ENCODE measurements at places on chromosomes 5 and 9.

DNA sequence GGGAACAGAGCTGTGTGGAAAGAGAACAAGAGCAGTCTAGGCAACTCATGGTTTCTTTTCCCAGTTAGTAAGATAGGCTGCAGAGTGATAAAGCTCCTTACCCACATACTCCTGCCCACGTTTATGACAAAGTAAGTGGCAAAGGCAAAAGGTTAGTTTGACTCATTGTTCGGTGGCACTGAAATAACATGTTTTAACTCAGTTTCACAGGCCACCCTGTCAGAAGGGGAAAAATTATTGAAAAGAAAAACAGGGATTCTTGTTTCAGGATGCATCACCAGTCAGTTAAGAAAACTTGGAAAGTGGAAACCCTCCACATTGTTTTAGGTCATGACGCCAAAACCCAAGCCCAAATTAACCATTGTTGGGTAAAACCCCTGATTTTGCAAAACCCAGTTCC lies 22.3 kb upstream of the DAB2 start:
- no peak overlapping the region for H3K27ac ChIP-seq
- H3K27me3 ChIP-seq: no peaks in the 10 kb centered on the region
- H3K36me3 ChIP-seq: no peaks in the 10 kb centered on the region
- DNase-seq: no peak

GRCh38 chr9:36091026-36091953 lies 45.2 kb upstream of the GLIPR2 start:
- H3K4me3 ChIP-seq: no peak overlapping the region
- H3K4me1 ChIP-seq: peaks cover 22% of the 10 kb centered on the region
- H3K36me3 ChIP-seq: peaks cover 6% of the 10 kb centered on the region
- H3K27me3 ChIP-seq: no peaks in the 10 kb centered on the region
- H3K27ac ChIP-seq: peak overlapping the region; percentile 41

- H3K4me3 ChIP-seq: no peak overlapping the region
- no peaks in the 10 kb centered on the region for H3K27me3 ChIP-seq
- H3K4me1 ChIP-seq: no peaks in the 10 kb centered on the region
- no peak for DNase-seq
- H3K27ac ChIP-seq: no peak overlapping the region
- no peaks in the 10 kb centered on the region for H3K36me3 ChIP-seq
Measured at GRCh38 chr9:33082128-33082527, 5.7 kb upstream of the SMU1 start.

DNA sequence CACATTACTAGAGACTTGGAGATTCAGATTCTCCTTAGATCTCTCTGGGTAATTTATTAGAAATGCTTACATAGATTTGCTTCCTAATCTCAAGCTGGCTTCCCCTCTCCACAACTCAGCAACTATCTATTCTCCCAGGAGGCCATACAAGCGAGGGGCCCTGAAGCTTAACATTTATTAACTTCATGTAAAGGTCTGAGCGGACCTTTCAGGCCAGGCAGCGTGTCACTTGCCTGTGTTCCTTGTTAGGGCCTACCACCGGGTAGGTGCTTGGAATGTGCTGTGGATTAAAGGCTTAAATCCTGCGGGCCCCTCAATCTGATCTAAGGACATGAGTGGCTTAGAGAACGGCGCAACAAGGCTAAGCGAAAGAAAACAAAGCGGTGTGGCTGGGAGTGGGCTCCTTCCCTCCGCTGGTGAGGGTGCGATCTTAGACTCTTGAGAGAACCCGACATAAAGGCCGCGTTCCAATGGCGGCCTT lies 712 bp upstream of the HSPA4 start:
- H3K27me3 ChIP-seq: no peaks in the 10 kb centered on the region
- H3K36me3 ChIP-seq: no peaks in the 10 kb centered on the region
- H3K4me1 ChIP-seq: peaks cover 24% of the 10 kb centered on the region
- DNase-seq: no peak

- H3K27me3 ChIP-seq: no peaks in the 10 kb centered on the region
- H3K4me3 ChIP-seq: no peak overlapping the region
- H3K36me3 ChIP-seq: peaks cover 3% of the 10 kb centered on the region
- DNase-seq: peak; percentile 78
Measured at GRCh38 chr5:123610665-123611405, 98.9 kb downstream of the CSNK1G3 start.

GRCh38 chr9:132622159-132622558 lies 39.8 kb downstream of the BARHL1 start:
- H3K4me1 ChIP-seq: peaks cover 2% of the 10 kb centered on the region
- no peak overlapping the region for H3K4me3 ChIP-seq
- no peak for DNase-seq
- 0 out of 2 replicates have a peak, but pooled peaks cover 15% of the 10 kb centered on the region for H3K36me3 ChIP-seq
- H3K27ac ChIP-seq: 0 out of 2 replicates have a peak overlapping the region, but pooled peaks have one; percentile 39

- H3K4me1 ChIP-seq: no peaks in the 10 kb centered on the region
- H3K27me3 ChIP-seq: no peaks in the 10 kb centered on the region
- no peaks in the 10 kb centered on the region for H3K36me3 ChIP-seq
- H3K27ac ChIP-seq: no peak overlapping the region
- H3K4me3 ChIP-seq: peak overlapping the region; percentile 66
Measured at GRCh38 chr9:19464764-19465585, 56.2 kb downstream of the ACER2 start.

DNA sequence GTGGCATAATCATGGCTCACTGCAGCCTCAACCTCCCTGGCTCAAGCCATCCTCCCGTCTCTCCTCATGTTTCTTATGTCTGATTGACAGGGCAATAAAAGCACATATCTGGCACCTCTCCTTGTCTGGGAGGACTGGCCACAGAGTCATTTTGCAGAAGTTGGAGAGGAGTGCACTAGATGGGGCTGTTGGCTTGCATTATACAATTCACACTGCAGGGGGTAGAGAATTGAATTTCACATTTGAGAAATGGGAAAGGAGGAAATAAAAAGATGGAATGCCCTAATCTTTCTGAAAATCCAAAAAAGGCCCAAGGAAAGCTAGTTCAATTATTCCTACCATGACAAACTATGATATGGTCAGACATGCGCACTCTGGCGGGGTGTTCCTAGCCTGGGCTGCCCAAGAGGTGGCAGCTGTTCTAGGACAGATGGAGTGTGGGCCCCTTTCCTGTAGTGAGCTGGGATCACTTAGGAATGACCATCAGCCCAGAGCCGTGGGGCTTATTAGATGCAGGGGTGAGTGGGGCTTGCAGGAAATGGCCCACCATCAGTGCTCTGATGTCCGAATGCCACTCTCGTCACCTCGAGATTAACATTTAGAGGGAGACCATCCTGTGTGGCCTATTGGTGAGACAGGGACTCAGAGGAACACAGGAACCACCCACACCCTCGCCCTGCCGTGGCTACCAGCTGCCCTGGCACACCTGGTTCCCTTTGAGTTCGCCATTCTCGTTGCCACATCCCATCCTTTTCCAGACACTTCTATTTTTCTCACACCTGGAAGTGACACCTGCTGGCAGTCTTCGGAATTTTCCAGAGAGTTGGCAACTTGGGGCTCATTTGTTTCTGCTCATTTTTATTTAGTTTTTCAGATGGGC lies 21.8 kb upstream of the ANKRD18A start:
- no peak overlapping the region for H3K4me3 ChIP-seq
- H3K36me3 ChIP-seq: no peaks in the 10 kb centered on the region
- DNase-seq: peak; percentile 81
- H3K27me3 ChIP-seq: no peaks in the 10 kb centered on the region
- no peak overlapping the region for H3K27ac ChIP-seq
- H3K4me1 ChIP-seq: peaks cover 9% of the 10 kb centered on the region

DNA sequence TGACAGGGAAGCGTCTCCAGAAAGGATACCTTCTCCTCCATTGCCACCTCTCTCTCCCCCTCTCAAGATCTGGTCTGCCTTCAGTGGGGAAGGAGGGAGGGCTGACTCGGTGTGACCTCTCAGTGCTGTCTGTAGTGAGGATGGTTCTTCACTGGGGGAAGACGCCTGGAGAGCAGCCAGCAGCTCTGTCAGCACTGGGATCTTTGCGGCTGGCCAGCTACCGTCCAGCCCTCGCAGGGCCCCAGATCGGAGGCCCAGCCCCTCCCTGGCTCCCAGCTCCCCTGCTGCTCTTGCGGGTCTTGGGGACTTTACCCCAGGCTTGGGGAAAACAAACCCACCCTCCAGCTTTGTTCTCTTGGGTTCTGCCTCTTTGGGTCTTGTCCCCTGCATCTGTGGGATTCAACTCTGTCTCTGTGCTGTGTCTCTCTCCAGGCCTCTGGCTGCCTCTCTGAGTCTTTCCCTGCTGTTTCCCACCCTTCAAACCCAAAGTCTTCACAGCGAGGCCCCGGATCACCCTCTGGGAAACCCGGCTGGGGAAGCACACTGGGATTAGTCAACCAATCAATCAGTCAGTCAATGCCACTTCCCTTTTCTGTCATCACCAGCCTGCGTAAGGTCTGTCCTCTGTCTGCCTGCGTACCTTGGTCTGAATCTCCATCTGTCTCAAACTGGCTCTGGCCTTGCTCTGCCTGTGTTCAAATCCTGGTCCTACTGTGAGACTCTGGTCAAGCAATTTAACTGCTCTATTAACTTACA lies 23.0 kb downstream of the FGF18 start:
- H3K4me1 ChIP-seq: peaks cover 19% of the 10 kb centered on the region
- H3K4me3 ChIP-seq: no peak overlapping the region
- no peaks in the 10 kb centered on the region for H3K36me3 ChIP-seq
- no peaks in the 10 kb centered on the region for H3K27me3 ChIP-seq
- no peak for DNase-seq
- H3K27ac ChIP-seq: no peak overlapping the region

GRCh38 chr5:127186657-127187056 lies 103.9 kb upstream of the MEGF10 start:
- H3K4me1 ChIP-seq: no peaks in the 10 kb centered on the region
- no peaks in the 10 kb centered on the region for H3K27me3 ChIP-seq
- no peaks in the 10 kb centered on the region for H3K36me3 ChIP-seq
- H3K4me3 ChIP-seq: no peak overlapping the region

- no peak overlapping the region for H3K4me3 ChIP-seq
- no peaks in the 10 kb centered on the region for H3K4me1 ChIP-seq
- DNase-seq: no peak
Measured at GRCh38 chr5:168027007-168027406, 264.4 kb upstream of the WWC1 start.

DNA sequence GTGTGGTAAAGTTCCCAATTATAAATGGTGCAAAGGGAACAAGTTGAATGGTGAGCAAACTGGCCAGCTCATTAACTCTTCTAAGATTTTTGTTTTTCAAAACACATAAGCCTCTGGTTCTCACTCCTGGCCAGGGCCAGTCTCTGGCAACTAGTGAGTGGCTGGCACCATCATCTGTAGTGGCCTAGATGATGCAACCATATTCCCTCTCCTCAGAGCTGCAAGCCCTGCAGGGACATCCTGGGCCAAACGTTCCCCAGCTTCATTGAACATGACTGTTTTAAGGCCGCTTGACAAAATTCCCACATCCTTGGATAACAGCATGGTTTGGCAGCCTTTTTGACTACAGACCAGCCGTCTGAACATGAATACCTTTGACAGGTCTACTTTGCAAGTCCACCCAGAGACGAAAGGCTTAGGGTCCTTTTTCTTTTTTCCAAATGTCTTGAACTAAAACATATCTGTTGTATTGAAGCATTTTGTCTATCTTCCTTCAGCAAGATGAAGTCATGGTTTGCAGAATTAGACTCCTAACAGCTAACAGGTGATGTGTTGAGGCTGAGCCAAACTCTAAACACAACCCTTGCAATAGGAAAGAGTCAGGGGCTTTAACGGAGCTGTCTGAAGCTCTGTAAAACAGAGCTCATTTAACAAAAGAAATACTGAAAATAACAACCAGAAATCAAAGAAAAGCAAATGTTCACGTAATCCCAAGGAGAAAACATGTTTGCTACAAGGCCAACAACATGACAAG lies 23.8 kb downstream of the MACROH2A1 start:
- DNase-seq: no peak
- no peak overlapping the region for H3K27ac ChIP-seq
- no peaks in the 10 kb centered on the region for H3K4me1 ChIP-seq
- H3K4me3 ChIP-seq: no peak overlapping the region

GRCh38 chr9:107472581-107473340 lies 16.8 kb downstream of the KLF4 start:
- H3K27ac ChIP-seq: no peak overlapping the region
- no peak for DNase-seq
- H3K27me3 ChIP-seq: no peaks in the 10 kb centered on the region
- peaks cover 3% of the 10 kb centered on the region for H3K4me1 ChIP-seq
- no peaks in the 10 kb centered on the region for H3K36me3 ChIP-seq
- H3K4me3 ChIP-seq: no peak overlapping the region

DNA sequence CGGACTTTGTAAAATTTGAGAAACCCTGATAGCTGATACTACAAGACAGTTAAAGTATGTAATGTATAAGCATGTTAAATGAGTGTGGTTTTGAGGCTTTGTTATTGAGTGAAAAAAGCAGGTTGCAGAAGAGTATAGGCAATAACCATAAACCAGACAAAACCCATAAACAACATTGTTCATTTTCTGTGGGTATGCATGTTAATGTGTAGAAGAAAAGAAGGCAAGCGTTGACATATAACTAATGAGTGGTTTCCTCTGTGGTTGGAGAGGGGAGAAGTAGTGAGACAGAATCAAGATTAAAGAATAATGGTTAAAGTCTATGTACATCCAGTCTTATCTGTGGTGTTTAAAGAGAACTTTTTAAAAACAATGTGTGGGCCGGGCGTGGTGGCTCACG lies 26.2 kb downstream of the RAD23B start:
- no peak overlapping the region for H3K27ac ChIP-seq
- H3K4me3 ChIP-seq: no peak overlapping the region
- H3K4me1 ChIP-seq: no peaks in the 10 kb centered on the region
- H3K36me3 ChIP-seq: peaks cover 46% of the 10 kb centered on the region

GRCh38 chr9:129891569-129891968 lies 56.3 kb downstream of the USP20 start:
- H3K4me3 ChIP-seq: no peak overlapping the region
- peaks cover 24% of the 10 kb centered on the region for H3K4me1 ChIP-seq
- H3K36me3 ChIP-seq: no peaks in the 10 kb centered on the region

DNA sequence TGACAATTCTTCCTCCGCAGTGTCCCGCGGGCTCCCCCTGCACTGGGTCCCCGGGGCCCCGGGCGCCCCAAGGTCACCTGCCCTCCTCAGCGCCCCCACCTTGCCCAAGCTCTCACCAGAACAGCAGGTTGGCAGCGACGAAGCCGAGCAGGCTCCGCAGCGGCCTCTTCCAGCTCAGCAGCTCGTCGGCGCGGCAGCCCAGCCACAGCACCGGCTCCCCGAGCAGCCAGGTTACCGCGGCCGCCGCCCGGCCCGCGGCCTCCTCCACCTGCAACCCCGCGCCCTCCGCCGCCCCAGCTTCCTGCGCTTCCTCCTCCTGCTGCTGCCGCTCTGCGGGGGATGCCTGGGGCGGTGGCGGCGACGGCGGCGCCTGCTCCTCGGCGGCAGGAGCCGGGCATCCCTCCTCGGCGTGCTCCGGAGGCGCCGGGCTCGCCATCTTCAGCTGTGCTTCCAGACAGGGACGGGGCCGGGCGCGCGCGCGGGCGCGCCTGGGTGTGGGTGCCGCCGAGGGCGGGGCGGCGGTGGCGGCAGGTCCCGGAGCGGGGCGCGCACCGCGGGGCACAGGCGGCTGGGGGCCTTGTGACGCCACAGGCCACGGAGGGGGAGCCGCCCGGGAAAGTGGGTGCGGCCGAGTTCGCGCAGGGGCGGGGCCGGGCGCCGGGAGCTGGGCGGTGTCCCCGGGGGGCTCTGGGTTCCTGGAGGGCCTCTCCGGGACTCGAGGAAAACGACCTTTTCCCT lies at the start of gene RETREG1:
Gene RETREG1, minus strand, starts transcription at position 462 of the 738 bp plus-strand sequence. Its CDS starts 26 bp downstream, at position 436.
- peaks cover 28% of the 10 kb centered on the region for H3K4me1 ChIP-seq
- peak within 1 kb of the TSS; percentile 82 for H3K4me3 ChIP-seq
- no peak within 1 kb of the TSS for H3K27ac ChIP-seq
- peak; percentile 69 for DNase-seq

All from GM23338 (cell line).